Activated CD4-positive, alpha-beta T cell treated with anti-CD3 and anti-CD28 coated beads, Interleukin-2, amount 10 ng/mL, durations not matched to agents 7 days and 5 days (primary cell): ENCODE measurements at places on chromosomes 16 and 17. TPM values are rescaled to one million over a fixed set of nuclear protein-coding genes. Genes with fewer than 3 reads are reported as not detected.

DNA sequence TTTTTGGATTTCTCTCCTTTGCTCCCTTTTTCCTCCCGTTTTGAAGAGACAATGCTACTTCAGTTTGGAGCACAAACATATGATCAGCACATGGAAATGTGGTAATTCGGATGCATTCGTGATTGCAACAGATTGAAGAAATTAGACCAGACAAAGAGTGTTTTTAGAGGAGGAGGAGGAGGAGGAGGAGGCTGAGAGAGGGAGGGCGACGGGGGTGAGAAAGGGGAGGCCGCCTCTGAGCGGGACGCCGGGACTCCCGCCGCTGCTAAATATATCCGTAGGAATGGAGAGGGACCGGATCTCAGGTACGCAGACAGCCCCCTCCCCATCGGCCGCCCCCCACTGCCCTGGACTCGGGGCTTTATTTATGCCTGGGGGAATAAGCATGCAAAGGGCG is 179.3 kb downstream of the SEC14L1 start:
- no peak for DNase-seq

Gene RDM1
- 7.9 TPM for total RNA-seq

DNA sequence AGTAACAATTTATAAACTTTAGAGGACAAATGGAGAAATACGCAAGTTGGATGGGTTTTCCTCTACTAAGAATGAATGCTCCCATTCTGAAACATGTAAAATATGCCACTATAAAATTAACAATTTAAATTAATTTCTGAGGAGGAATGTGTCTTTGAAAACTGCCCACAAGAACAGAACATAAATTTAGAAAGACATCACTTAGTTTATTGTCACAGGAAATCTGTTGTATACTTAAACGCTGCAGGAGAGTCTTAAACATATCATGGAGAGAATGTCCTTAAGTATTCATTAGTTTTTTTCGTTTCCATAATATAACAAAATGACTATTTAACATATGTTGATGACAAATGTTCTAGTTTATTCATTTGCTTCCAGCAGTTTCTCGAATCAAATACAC is 29.6 kb downstream of the USP32 start:
- DNase-seq = no peak

- DNase-seq = no peak
These were observed 170.5 kb downstream of the TANC2 start for GRCh38 chr17:63136369-63137012.

Gene CDK12
- total RNA-seq = 100 TPM
